Cardiac septum (tissue), 1 donor: ENCODE measurements at places on chromosomes 16 and 17.

GRCh38 chr17:56974055-56974454 is 3.9 kb upstream of the SCPEP1 start:
- no peak for DNase-seq

- DNase-seq: no peak
Measured at GRCh38 chr16:349211-349610, 3.3 kb downstream of the AXIN1 start.

- no peak for DNase-seq
Measured at GRCh38 chr17:16258901-16259300, 41.9 kb downstream of the PIGL start.

DNA sequence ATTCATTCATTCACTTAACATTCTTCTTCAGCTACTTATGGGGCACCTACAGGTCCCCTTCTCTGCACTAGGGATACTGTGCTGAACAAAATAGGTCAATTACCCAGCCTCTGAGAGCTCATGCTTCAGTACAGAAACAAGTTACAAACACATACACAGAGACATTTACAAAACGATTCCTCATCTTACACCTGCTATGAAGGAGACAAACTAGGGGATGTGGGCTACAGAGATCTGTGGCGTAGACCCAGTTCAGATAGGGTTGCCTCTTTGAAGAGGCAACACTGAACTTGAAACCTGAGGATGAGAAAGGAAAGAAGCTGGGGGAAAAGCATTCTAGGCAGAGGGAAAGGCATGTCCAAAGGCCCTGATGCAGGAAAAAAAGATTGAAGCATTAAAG is 5.2 kb downstream of the IL21R start:
- no peak for DNase-seq

DNA sequence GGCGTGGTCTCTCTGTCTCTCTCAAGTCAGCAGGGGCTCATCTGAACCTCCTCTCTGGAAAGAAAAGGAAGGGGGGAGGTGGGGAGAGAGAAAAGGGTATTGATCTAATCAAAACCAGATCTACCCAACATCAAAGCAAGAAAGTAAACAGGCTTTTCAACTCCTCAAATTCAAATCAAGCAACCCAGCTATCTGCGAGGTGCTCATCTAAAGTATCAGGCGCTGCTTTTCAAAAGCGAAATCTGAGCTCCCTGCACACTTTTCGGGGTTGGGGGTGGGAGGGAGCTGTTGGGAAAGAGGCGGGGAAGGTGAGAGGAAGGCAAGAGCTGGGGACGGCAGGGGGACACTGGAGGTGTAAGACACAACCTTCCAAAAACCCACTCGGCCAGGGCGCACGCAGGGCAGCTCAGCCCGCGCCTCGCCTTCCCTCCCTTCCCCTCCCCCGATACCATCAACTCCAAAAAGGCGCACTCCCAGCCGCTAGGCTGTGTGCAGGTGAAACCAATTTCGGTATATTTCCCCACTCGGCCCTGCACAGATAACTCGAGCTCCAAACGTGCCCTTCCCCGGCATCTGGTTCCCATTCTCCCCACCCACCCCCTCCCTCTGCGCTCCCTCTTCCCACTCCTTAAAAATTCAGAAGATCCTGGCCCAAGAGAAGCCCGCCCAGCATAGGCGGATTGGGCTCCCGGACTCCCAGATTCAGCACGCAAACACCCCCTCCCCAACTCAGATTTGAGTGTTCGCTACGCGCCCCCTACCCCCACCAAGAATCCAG is 2.6 kb downstream of the AXIN2 start:
- no peak for DNase-seq

DNA sequence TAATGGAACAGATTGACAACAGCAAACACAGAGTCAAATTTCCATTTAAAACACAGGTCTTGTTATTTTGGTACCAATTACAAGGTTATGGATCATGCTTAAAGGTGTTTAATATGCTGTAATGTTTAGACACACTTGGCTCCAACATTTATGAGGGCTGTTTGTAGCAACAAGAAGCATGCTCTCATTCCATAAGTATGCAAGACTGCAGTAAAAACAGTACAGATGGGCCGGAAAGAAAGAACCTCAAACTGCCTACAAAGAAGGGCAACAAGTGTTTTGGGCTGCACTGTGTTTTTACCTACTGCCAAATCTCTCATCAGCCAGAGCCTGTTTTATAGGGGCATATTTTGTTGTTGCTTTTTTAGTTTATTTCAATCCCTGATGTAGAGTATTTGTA is 100.5 kb upstream of the HS3ST3A1 start:
- DNase-seq: no peak

DNA sequence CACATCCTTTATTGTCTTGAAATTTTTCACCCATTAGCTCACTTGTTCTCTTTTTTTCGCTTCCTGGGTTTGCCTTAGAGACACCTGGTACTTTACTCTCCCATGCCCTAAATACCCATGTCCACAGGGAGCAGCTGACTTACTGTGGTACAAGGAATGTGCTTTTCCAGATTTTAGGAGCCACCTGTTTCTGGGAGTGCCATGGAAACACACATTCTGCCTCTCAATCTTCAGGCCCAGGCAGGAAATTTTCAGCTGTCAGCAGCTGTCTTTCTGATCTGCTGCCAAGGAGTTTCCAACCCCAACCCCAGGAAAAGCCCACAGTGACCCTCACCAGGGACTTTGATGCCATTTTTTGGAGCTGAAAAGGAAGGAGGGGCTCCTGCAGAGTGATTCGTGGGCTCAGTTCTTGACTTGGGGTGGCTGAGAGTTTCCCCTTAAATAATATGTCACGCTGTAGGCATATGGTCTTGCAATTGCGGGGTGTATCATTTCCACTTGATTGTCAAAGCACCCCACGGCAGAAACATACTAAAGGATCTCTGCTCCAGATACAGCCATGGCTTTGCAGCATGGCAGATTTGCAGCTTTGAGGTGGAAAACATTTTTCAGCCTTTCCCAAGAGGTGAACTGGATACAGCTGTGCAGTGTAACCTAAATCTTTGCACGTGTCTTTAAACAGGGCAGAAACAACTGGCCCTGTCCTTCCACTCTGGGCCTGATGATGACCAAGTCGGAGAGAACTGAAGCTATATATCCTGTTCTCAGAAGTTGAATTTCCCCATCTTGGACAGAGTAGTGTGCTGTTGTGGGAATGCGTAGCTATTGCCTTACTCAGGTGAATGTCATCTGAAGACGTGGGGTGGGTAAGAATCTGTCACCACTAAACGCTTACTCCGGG is 19.2 kb downstream of the RBFOX1 start:
- DNase-seq: no peak

GRCh38 chr16:23516366-23517137 is 6.3 kb upstream of the GGA2 start:
- no peak for DNase-seq

DNA sequence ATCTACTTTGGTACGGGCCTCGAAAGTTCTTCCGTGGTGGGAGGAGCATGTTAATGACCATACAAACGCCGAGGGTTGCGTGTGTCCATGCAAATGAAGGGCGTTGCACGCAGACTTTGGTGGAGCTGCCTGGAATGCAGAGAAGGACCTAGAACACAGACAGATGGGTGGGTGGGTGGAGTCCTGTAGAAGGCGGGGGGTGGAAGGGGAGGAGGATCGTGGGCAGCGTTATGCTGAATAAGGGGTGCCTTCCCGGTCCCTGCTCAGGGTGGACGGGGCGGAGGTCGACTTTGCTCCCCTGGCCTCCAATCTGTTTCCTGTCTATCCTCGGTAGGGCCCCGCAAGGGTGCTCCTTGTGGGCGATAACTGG is 795 bp upstream of the PAQR4 start:
- no peak for DNase-seq
